Activated naive CD4-positive, alpha-beta T cell treated with Interleukin-2 at 50 U/mL for 16 hours (primary cell): ENCODE measurements at places on chromosomes 5 and 9.

DNA sequence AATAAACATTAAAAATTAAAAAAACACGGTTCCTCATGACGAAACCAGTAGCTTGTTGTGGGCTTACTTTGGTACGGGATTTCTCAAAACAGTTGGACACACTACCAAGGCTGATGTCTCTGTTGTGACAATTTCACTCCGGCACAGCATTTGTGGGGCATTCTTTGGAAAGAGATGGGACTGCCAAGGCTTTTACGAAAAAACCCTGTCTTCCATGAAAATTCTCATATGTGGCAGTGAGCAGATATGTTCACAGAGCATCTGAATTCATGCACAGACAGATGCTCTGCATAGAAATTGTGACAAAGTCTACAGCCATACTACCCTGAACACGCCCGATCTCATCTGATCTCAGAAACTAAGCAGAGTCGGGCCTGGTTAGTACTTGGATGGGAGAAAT is 17.8 kb upstream of the SHROOM1 start:
- DNase-seq = no peak

DNA sequence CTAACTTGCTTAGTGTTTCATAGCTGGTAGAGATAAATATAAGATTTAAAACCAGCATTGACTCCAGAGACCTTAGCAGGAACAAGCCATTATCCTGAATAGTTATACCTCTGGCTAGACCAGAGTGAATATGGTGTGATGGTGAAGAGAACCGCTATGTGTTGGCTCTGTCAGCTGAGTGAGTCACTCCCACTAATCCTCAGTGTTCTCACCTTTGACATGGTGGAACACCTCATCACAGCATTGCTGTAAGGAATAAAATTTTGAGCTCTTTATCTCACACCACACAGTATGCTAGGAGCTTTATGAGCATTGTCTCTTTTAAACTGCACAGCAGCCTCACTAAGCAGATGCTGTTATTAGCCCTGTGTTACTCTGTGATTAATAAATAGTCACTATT is 90.7 kb upstream of the DHFR start:
- no peak for DNase-seq

DNA sequence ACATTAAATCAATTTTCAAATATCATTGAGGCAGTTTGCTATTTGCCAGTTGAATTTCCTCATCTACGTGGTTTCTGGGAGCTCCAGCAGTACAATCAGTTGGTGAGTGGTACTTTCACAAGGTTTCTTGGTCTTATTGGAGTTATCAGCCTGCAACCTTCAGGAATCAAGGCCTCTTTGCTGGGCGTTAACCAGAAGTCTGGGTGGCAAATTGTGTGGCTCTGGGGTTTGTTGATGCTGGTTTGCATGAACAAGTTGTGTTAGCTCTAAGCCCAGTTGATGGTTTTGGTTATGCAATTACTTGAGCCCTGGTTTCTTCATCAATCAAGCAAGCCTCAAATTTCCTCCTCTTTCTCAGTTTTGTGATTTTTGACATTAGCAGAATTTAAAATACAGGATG is 152.9 kb upstream of the ANKRD55 start:
- no peak for DNase-seq

DNA sequence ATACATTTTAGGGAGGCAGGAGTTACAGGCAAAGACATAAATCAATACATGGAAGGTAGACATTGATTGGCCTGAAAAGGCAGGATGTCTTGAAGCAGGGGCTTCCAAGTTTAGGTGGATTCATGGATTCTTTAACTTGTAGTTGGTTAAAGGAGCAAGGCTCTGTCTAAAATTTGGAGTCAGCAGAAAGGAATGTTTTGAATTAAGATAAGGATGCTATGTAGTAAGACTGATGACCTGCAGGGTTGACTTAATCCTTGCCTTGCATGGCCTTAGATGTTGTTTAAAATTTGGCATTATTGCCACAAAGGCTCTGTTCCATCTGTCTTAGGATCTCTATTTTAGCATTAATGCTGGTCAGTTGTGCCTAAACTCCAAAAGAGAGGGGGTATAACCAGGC is 171.3 kb downstream of the C5orf15 start:
- no peak for DNase-seq

GRCh38 chr9:79116041-79116440 is 455.7 kb upstream of the TLE4 start:
- no peak for DNase-seq

GRCh38 chr9:16131264-16131663 is 578.4 kb downstream of the CCDC171 start:
- DNase-seq = no peak

DNA sequence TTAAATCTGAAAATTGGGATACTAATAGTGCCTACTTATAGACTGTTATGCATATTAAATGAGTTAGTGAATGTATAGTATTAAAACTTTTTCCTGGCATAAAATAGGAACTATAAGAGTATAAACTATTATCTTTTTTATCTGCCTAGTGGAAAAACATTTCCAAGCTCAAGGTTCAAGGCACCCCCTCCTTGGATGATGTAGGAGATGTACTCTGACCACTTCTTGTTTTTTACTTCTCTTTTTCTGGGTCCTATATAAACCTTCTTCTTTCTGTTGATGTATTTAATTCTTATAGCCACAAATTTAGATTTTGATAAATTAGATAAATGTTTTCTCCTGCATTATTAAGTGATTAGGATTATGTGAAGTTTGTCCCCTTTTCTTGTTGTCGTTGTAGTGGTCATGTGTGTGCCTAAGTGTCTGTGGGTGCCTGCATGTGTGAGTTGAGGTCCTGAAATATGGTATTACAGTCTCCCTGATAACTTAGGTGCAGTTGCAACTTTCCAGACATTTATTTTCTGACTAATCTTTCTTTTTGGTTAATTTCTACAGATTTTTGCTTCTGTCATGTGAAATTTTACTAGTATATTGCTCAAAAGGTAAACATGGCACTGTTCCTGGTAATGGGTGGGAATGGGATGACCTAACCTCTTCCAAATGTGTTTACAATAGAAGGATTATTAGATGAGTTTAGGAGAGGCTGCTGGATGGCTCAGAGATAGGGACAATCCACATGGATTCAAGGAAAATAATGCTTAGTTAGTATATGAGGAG is 160.8 kb upstream of the CDKN2B start:
- DNase-seq = no peak
